T-helper 9 cell (primary cell): ENCODE measurements at places on chromosomes 16 and 17.

DNA sequence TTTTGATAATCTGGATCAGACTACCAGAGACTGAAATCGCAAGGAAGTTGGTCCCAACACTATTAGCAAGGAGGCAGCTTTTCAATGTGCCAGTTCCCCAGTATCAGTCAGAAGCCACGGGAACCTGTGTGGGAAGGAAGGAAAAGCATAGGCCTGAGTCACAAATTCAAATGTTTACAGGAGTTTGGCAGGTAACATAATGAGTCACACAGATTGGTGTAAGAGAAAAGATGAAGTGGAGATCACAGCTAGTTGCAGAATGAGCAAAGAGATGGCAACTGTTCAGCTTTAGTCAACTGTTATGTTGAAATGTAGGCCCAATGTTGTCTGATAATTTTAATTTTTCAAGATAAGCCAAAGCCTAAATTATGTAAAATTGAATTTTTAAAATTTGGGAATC is 28.1 kb upstream of the ITGA2B start:
- no peak for DNase-seq

DNA sequence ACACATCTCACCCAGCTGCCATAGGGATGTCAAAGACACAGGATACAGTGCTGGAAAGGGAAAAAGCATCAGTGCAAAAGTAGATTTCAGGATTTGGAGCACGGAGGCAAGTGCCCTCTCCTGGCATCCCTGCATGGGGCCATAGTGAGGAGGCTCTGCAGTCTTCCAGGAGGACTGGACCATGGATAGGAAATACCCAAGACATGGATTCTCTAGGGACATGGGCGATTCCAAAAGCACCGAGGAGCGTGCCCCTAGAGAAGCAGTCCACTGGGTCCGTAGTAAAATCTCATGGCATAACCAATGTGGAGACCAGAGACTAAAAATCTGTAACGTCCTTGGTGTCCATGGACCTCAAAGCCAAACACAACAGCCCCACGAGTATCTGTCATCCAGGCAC is 818.2 kb downstream of the KCNJ18 start:
- no peak for DNase-seq

GRCh38 chr16:31243734-31244670 is 15.8 kb upstream of the ITGAM start:
- DNase-seq = no peak

- no peak for DNase-seq
Observed at GRCh38 chr16:47888142-47888541, 267.7 kb downstream of the ABCC12 start.

DNA sequence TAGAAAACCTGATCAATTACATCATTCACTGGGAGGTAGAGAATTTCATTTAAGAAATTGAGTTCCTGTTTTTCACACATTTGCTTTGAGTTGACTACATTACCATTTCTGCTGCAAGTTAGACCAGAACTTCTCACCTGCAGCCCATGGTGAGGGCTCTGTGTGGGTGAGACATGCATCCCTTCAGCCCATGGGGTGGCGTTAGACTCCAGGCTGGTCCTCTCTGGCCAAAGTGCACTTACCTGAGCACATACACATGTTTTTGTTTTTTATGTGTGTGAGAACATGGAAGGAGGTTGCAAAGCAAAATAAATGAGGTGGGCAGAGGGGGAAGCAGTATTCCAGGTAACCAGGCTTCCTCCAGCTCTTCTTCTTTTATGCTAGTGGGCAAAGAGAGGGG is 470.2 kb downstream of the PMP22 start:
- no peak for DNase-seq

- no peak for DNase-seq
Observed at GRCh38 chr16:13377143-13377542, 475.7 kb downstream of the SHISA9 start.

- DNase-seq = no peak
Observed at GRCh38 chr17:4504188-4504587, 5.5 kb downstream of the SPNS2 start.

DNA sequence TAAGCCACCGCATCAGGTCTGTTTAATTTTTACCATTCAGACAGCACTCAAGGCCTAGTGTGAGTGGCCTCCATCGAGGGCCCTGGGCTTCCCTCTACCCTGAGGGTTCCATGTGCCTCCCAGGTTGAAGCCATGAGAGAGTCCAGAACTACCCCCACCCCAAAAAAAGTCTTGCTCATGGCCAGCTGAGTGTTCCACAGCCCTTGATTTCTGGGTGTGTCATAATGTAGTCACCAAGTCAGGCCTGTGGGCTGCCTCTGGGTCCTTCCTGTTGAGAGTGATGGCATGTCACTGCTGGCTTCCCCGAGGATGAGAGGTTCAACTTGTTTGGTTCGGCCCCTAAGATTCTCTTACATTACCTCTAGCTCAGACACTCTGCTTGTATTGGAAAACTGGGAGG is 100.6 kb downstream of the PITPNC1 start:
- peak; percentile 23 for DNase-seq

- DNase-seq = no peak
Observed at GRCh38 chr17:30805944-30806456, 18.5 kb downstream of the CRLF3 start.

DNA sequence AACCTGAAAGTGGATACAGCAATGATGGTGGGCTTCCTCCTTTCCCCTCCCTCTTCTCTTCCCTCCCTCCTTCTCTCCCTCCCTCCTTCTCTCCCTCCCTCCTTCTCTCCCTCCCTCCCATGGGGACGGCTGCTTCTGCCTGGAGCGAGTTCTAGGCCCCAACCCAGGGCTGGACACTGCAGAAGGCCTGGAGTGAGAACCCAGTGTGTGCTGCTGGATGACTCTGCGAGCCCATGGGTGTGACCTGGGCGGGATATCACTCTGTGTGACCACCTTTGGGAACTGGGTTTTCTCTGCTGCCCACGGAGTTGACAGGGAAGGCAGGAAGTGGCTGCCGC is 242.6 kb upstream of the GSE1 start:
- DNase-seq = no peak

DNA sequence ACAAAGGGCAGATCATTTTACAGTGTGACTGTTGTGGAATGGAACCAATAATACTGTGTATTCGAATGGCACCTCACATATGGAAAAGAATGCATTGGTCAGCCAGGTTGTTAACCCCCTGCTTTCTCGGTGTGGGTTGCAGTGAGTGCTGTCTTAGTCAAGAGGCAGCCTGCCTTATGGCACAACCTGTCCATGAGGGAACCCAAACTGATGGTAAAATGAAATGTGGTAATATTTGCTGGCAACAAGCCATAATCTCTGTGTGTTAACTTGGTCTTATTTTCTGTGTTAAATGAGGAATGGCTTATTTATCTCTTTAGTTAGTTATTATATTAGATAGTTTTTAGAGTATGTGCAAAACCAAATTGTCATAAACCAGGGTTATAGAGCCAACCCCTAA is 81.6 kb downstream of the TMC6 start:
- no peak for DNase-seq

- no peak for DNase-seq
Observed at GRCh38 chr17:43359469-43360110, 39.2 kb upstream of the ARL4D start.

DNA sequence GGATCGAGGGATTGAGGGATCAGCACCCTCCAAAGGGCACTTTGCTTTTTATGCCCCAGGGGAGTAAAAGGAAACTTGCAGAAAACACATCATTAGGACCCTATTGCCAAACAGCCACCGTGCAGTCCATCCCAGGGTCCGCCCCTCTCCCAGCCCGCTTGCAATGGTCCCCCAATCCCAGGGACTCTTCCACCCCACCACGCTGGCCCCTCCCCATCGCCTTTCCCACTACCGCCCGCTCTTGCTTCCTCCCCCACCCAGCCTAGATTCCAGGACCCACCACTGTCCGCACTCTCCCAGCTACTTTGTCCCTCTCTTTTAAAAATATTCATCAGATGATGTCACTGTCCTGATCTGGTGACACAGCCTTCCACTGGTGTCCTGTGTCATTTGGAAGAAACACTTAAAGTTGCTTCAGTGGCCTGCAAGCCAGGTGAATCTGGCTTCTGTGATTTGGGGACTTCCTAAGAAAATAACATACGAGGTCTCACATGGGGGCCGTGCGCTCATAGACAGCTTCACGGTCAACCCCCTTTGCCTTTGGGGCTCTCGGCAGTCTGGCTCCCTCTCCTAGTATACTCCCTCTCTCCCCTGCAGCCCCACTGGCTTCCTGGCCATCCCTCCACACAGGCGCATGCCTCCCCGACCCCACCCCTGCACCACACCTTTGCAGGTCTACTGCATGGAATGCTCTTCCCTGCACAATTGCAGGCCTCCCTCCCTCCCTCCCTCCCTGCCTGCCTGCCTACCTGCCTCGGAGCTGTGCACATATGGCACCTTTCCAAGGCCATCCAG is 127.9 kb downstream of the RBFOX3 start:
- no peak for DNase-seq

DNA sequence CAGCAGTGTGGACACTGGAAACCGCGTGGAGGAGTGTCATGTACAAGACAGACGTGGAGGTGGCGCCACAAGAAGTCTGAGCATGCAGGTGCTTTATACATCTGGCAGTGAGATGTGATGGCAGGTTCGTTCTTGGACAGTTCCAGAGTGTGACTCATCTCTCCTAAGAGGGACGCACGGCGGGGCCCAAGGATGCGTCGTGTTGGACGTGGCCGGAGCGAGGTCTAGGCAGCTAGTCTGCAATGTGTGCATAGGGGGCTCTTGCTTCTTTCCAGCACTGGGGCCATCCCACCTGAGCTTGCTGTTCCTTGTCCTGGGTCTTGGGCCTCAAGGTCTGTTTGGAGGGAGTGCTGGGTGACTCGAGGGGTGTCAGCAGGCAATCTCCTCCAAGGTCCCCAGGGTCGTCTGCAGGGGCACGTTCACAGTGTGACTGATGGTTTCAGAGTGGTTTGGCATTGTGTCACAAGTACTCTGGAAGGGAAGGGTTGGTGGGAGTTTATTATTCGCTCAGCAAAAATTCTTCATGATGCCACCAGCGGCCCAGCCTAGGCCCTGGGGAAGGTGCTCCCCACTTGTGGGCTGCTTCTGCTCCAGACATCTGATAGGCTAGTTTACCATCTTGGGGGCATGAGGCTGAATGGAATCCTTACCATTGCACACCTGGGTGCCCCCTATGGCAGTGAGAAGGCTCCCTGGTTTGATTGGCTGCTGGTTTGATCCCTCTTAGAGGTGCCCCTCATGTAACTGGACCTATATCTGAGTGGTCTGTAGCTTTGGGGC is 22.1 kb downstream of the SPACA3 start:
- no peak for DNase-seq

DNA sequence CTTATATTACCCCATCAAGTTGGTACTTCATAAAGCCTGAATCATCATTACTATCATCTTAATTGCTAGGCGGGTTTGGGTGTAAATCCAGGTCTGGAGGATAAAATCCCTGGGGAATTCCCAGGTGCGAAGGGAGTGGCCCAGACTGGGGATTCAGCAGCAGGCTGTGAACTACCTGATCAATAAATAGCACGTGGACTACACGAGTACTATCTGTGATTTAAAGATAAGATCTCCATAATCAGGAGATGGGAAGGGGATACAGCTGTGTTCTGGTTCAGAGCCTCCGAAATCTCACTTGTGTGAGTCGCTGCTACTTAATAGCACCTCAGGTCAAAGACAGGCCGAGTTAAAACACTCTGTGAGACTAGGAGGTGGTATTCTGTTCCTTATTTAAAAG is 512.6 kb upstream of the ZFHX3 start:
- no peak for DNase-seq

GRCh38 chr17:57919918-57920317 is 35.3 kb downstream of the CUEDC1 start:
- DNase-seq = no peak

GRCh38 chr16:48497932-48498768 is 111.8 kb downstream of the N4BP1 start:
- no peak for DNase-seq

DNA sequence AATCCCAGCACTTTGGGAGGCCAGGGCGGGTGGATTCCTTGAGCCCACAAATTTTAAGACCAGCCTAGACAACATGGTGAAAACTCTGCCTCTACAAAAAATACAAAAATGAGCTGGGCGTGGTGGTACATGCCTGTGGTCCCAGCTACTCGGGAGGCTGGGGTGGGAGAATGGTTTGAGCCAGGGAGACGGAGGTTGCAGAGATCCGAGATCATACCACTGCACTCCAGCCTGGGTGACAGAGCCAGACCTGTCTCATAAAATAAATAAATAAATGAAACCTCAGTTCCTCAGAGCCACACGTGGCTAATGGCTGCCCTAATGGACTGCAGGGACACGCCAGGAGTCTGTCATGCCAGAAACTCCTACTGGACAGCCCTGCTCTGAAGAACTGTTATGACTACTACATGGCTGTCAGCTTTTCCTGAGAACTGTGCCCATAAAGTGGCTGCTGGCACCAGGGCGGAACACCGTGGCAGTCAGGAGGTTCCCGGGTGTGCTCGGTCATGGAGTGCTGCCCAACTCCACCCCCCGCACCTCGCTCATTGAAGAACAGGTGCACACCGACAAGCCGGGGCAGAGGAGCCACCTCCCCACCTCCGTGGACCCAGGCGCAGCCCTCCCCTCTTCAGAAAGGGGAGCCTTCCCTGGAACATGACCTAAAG is 4.3 kb downstream of the TMEM11 start:
- no peak for DNase-seq

DNA sequence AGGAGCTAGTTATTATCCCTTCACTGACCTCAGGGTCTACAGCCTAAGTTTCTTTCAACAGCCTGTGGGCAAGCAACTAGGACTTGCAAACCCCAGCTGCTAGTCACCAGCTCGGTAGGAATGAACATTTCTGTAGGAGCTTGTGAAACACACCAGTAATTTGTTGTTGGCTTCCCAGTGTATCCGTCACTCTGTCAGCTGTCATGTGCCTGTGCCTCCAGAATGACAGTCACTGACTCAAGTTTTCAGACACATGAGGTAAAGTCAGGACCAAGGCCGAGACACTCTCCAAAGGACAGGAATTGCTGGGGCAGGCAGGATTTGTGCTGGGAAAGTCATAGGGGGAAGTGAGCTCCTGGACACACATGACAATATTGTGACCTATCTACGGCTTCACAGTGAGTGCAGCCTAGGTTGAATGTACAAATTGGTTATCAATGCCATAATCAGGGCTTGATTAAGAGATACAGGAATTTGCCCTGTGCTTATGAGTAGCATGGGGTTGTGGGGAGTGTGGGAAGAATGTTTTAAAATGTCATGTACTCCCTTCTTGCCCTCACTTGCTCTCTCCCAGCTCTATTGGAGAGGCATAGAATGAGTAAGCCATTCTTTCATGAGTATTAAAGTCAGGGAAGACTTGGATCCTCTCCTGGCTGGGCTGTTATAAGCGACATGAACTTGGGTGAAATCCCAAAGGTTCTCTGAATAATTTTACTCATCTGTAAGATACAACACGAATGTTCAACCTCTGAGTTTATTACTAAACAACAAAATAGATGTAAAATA is 391.4 kb downstream of the UTP18 start:
- no peak for DNase-seq

DNA sequence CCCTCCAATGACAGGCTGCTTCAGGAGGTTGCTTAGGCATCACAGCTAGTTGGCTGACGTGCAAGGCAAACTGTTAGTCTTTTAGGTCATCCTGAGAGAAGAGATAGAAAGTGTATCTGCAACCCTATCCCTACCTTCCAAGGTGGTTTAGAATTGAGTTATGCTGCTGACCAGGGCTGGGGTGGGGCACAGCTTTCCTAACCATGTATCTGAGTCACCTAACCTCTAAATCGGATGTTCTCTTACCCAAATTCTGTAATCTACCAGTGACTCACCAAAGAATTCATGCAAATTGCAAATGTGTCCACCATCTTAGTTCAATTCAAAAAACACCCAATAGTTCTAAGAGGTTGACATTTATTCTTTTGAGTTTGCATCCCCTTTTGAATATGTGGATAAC is 107.2 kb upstream of the DYNLRB2 start:
- DNase-seq = no peak

- DNase-seq = no peak
Observed at GRCh38 chr16:46649588-46650253, 28.5 kb upstream of the SHCBP1 start.

GRCh38 chr17:4742629-4743028 is 2.9 kb upstream of the CXCL16 start:
- DNase-seq = no peak
